ENCODE measurements at places on chromosomes 1 and 21.

DNA sequence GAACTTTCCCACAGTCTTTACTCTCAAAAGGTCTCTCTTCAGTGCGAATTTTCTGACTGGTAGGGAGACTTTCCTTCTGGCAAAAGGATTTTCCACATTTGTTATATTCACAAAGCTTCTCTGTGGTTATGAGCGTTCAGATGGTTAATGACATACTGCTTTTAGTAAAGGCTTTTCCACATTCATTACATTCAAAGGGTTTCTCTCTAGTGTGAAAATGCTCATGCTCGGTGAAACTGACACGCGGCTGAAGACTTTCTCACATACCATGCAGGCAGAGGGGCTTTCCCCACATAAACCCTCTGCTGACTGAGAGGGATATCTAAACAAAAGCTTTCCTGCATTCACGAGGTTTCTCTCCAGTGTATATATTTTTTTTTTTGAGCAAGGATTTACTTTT is 9.9 kb upstream of the KLF18 start:
- DNase-seq, result no peak

DNA sequence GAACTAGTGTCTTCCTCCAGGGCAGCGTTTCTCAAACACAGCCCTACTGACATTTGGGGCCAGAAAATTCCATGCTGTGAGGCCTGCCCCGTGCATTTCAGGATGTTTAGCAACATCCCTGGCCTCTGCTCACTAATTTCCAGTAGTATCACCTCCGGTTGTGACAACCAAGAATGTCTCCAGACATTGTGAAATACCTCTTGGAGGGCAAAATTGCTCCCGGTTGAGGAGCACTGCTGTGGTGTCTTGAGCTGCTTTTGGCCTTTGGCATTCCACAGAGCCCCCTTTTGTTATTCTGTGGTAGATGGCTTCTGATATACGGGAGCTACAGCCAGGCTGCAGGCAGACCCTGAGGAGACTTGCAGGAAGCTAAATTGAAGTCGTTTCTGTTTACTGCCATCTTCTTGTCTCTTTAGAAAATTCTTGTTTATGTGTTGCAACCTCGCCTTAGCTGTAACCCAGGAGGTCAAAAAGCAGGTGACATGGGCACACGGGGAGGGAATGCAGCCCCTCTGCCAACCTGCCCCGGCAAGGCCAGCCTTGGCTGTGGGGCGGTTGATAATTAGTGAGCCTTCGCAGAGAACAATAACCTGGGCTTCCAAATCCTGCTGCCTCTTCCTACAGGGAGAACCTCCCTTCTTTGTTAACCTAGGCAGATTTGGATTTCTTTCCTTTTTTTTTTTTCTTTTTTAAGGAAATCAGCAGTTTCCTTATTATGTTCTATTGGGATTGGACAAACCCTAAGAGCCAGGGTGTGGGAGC is 74.7 kb upstream of the AKT3 start:
- no peak for DNase-seq

DNA sequence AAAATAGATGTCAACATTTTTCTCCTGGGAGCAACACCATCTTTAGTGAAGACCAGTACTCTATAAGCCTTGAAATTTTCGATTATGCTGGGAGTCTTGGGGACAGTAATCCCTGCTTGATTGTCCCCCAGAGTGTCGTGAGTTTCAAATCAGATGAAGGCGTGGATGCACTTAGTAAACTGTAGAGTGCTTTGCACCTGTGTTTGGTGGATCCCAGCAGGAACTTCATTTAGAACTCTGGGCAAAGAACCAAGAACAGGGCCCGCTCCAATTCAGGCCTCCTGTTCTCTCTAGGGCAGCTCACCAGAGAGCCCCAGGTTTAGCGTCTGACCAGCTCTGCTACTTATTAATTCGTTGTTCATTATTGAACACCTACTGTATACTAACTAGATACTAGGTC is 1.5 kb downstream of the GPX7 start:
- DNase-seq, result no peak

DNA sequence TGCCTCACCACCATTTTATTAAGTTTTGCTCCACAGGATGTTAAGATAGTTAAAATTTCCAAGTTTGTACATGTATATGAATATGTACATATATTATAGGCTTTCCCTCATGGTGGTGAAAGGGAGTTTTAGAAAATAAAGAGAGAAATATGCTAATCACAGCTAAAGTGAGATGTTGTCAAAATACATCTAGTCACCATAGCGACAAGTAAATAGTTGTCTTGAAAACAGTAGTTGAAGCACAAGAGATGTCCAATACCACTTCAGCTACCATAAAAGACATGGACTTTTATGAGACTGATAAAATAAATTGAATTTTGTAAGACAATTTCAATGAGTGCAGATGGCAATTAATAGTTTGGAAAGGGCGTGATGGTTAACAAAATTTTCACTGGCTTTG is 1600.0 kb downstream of the BRINP3 start:
- no peak for DNase-seq

GRCh38 chr1:193060938-193061337 is 1.5 kb downstream of the RO60 start:
- DNase-seq, result no peak

DNA sequence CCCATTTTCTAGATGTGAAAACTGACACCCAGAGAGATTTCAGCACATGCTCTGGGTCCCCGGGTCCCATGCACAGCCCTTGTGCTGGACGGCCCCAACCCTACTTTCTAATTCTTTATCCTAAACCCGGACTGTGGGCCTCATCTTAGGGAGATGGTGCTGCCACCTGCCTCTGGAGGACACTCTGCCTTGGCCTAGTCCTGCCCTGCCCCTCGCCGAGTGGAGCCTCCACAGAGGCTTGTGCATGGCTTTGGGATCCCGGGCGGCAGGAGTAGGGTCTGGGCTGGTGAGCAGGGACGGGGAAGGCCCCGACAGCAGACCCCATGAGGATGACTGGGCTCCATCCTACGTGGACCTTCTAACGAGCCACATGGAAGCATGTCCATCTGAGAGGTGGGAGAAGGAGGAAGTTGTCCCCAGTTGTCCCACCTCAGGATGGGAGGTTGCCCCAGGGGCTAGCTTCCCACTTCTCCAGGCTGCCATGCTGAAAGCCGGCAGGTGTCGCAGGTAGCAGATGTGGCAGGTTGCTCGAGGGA is 12.4 kb downstream of the MX2 start:
- no peak for DNase-seq

- DNase-seq, result no peak
These were observed 10.3 kb downstream of the PLA2G4A start for GRCh38 chr1:186839041-186839400.

DNA sequence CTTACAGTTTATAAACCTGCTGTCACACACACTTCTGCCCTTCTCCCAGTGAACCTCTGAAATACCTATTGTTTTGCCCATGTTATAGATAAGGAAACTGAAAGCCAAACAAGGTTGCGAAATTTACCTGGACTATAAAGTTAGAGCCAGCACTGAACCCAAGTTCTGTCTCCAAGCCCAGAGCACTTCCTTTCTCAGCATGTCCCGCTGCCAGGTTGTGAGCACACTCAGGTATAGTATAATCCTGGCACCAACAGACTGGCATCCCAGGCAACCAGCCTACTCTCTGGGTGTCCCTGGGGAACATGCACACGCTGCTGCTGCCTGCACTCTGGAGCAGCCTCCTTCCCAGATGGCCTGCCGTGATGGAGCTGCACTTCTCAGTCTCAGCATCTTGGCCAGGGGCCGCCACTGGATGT is 45.1 kb downstream of the PGBD5 start:
- no peak for DNase-seq

GRCh38 chr1:171115280-171115897 is 24.7 kb downstream of the FMO3 start:
- no peak for DNase-seq

- no peak for DNase-seq
These were observed 24.4 kb downstream of the CAP1 start for GRCh38 chr1:40064797-40065499.

DNA sequence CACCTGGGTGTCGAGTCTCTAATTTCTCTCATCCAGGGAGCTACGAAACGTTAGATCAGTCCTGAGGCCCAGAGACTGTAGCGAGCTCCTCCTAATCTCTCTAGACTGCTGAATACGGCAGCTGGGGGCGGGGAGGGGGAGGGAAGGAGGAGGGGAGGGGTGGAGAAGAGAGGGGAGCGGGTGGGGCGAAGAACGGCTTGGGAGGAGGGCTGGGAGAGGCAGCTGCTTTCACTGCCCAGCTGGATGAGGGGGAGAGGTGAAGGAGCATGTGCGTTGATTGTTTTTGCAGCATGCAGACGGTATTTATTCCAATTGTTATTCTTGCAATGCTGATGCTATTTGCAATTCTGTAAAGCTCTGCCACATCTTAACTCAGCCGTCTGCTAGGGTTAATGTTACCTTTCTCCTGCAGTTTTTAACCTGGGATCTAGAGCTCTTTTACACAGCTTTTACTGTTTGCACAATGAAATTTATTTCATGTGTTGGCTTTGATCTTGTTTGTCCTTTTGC is 790 bp downstream of the DNAJC6 start:
- DNase-seq, result no peak

- DNase-seq, result peak; percentile 76
These were observed 15.9 kb downstream of the ESPN start for GRCh38 chr1:6440198-6441126.

DNA sequence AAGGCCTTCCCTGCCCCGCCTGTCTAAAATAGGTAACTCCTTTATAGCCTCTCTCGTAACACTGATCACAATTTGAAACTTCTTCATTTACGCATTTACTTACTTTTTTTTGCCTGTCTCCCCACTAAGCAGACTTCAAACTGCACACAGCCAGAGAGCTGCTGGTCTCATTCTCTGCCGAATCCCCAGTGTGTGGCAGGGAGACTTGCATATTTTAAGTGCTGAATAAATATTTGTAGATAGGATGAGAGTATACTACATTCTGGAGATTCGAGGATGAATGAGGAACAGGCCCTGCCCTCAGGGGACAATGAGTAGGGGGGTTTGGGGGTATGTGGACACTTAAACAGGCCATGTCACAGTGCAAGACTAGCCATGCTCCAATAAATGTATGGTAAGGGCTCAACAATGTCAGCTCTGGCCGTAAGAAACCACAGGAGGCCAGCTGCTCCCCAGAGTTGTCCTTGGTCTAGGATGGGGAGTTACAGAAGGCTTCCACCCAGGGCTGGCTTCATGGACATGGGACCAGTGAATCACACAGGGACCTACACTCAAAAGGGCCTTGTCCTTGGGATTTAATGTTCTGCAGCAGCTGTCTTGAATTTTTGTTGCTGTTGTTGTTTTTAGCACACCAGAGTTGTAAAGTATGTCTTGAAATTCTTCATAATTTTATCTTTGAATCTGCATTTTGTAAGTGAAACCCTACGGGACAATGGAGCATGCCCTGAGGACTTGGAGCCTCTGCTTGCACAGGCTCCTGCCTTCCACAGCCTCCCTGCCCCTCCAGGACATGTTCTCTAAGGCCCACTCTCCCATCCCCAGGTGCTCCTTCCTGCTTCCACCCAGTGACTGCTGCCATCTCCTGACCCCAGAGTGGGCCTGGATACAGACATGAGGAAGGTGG is 8.5 kb downstream of the DIO1 start:
- DNase-seq, result no peak

GRCh38 chr21:27466140-27466539 is 499.3 kb upstream of the ADAMTS5 start:
- DNase-seq, result no peak

GRCh38 chr1:41715441-41716095 is 203.2 kb downstream of the HIVEP3 start:
- DNase-seq, result no peak

DNA sequence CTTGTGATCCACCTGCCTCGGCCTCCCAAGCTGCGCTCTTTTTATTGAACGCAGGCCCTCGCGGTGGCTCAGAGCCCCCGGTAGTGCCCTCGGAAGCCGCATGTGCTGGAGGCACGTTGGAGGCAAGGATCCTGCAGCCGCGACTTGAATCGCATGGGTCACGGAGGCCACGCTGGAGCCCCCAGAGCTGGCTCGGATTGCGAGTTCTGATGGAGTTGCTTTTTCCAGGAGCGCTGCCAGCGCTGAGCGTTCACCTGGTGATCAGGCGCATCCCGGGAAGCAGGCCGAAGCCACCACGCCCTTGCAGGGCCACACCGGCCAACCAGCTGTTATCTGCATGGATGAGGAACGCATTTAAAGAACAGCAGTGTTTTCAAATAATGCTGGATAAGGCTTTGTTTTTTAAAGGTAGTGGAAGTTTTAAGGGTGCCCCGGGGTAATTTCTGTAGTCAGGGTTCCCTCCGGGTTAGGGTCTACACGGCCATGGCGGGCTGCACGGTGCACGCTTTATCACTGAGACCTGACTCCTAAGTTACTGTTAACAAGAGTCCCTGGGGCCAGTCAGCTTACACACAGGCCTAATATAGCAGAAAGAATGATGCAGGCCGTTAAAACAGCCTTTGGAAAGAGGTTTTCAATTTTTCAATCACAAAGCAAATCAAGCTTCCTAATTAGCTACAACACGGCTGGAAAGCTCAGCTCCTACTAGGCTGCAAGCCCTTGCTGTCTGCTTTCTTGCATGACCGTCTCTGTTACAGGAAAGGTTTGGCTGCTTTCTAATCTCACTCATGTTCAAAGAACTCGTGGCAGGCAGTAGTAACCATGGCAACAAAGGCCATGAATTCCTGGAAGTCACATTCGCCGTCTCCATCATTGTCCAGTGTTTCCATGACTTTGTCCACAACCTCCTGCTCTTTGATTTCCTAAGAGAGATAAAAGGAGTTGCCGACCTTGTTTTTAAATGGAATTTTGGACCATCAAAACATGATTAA is 6.0 kb downstream of the S100B start:
- DNase-seq, result no peak

DNA sequence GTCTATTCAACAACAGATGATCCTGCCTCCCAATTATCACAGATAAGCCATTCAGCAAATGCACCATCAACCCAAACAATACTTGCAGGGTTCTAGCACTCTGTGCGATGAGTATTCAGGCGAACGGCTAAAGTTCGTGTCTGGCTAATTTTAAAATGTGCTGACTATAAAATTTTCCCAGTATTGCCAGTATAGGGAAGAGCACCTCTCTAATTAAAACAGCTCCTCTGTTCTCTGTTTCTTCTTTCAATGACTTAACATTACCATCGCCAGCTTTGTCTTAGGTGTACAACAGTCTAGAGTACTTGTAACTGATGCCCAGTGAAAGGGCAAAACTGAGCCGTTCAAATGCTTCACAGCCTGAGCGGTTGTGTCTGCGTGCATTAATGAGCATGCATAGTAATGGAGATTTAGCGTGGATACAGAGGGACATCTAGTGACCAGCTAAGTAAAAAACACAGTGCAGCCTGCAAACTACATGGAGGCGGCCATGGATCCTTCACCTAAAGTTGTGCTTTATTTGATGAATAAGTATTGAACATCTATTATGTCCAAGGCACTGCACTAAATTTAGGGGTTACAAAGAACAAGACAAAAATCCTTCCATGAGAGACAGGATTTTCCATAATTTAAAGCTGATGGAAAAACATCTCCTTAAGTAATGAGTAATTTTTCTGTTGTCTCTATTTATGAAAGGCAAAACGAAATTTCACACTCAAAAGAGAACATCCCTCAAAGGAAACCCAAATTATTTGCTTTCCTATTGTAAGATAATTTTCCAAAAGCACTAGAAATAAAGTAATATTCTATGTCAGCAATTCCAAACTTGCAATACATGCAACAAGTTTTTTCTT is 120.0 kb downstream of the SETD4 start:
- no peak for DNase-seq

- DNase-seq, result no peak
These were observed 162.2 kb upstream of the RAB4A start for GRCh38 chr1:229108598-229109201.

All from stimulated activated CD4-positive, alpha-beta T cell treated with anti-CD3 and anti-CD28 coated beads, Interleukin-2, amount 100 ng/mL, for 24 hours (primary cell).